ENCODE measurements at places on chromosomes 4 and X.
A peak's percentile ranks its signal among the peaks of the same experiment; 100 is the strongest.

DNA sequence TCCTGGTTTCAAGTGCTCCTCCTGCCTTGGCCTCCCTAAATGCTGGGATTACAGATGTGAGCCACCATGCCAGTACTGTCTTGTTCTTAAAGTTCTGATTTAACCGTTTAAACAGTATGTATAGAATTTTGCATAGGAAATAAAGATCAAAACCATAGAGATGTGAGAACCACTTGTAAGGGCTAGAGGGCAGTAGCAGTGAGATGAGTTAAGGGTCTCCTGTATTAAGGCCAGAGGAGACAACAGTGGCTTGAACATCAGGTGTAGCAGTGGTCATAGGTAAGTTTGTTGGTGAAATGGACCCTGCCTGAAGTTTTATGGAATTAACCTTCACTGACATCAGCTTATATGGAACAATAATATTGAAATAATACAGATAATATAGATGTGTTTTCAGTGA lies 155.7 kb downstream of the SLC4A4 start:
- no peak for DNase-seq

GRCh38 chrX:44162964-44163475 lies 180.5 kb downstream of the EFHC2 start:
- no peak for DNase-seq

DNA sequence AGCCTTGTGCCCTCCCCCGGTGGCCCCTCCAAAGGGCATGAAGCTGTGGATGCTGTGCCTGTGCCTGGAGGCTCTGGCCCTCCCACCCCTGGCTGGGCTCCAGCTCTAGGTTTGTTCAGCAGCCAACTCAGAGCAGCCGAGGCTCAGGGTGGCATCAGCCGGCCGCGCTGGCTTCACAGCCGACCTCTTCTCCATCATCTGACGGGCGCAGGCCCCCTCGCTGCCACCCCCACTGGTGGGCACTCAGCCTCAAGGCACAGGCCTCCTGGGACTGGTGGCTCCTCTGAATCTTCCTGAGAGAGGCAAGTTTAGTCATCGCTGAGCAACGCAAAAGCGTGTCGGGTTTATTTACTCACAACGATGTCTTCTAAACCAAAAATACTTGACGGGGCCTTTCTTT lies 46.0 kb downstream of the PCGF3 start:
- no peak for DNase-seq

DNA sequence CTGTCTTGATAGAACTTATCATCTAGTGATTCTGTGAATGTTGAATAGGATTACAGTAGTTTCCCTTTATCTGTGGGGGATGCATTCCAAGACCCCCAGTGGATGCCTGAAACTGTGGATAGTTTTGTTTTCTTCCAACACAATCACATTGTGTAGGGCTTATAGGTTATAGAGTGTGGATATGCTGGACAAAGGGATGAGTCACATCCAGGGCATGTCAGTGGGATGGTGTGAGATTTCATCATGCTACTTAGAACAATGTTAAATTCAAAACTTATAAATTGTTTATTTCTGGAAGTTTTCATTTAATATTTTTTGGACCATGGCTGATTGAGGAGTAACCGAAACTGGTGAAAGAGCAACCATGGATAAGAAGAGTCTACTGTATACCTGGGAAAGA lies 432.3 kb upstream of the ATOH1 start:
- DNase-seq: no peak

- DNase-seq: no peak
Measured at GRCh38 chr4:107299646-107300045, 263.5 kb upstream of the DKK2 start.

- no peak for DNase-seq
Measured at GRCh38 chr4:18689308-18690115, 668.0 kb upstream of the LCORL start.

- no peak for DNase-seq
Measured at GRCh38 chr4:6742507-6742906, 26.5 kb downstream of the BLOC1S4 start.

DNA sequence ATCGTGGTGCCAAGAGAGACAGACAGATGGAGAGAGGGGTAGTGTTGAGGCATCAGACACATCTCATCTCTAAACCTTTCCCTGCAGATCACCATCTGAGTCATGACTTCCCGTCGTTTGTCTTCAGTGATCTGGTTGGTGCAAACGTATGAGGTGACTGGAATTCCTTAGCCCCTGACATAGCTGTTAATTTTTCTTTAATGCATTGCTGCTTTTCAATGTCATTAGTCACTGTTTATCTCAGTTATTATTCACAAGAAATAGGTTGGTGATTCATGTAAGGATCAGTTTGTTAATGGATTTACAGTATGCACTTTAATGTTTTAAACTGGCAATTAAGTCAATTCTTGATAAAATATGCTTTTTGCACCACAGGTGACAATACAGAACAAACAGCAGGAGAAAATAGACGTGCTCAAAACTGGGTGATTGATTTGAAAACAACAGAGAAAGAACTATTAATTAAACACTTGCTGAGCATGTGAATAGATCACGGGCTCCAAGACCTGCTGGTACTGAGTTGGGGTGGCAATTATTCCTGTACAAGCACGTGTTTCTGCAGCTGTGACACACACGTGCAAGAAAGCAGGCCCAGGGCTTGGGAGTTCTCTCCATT lies 1.3 kb upstream of the TMEM154 start:
- no peak for DNase-seq

GRCh38 chrX:129115104-129115503 lies 408.2 kb downstream of the SMARCA1 start:
- no peak for DNase-seq

DNA sequence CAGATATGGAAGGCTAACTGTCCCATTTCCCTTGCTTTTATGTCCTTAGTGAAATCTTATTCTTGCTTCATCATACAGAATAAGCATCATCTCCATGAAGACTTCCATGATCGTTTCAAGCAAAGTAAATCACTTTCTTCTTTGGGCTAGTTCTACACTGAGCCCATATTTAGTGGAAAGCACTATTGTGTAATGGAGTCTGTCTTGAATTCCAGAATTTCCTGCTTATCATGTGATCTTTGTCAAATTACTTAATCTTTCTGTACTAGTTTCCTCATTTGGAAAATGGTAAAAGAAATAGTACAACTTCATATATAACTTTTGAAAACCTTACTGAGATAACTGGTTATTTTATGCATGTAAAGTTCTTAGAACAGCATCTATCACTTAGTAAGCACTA lies 7.6 kb downstream of the ANAPC10 start:
- no peak for DNase-seq

DNA sequence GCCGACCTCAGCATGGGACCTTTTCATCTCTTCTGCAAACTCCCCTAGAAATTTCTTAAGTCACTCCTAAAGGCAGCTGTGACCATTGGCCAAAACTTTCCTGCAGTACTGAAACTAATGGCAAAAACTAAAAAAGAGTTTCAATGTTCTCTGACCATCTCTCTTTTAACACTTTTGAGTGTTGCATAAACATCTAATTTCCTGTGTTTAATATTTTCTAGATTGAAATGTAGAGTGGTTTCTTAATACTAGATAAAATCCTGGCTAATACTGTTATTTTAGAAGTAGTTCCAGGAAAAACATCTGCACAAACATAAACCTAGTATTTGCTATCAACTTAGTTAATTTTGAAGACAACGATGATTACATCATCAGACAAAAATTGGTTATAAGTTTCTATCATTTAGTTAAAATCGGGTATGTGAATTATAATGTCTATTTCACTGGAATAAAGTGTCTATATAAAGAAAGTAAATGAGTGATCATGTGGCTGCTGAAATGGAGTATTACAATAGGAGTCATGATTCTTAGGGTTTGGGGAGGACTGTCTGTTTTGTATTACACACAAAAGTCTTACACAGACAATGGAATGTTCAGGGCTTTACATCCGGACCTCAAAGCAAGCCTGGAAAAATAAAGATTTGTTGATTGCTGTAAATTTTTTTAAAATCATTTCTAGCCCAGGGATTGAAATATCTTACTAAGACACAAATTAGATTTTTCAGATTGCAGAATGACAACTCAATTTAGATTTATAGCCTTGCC lies 1323.4 kb downstream of the C4orf33 start:
- no peak for DNase-seq

GRCh38 chrX:22247169-22247568 lies 25.5 kb upstream of the CBLL2 start:
- no peak for DNase-seq

GRCh38 chr4:76156635-76157034 lies 8.4 kb upstream of the NUP54 start:
- DNase-seq: no peak

GRCh38 chr4:186701273-186701672 lies 22.4 kb downstream of the FAT1 start:
- no peak for DNase-seq

- no peak for DNase-seq
Measured at GRCh38 chr4:139880841-139881240, 215.2 kb downstream of the MGST2 start.

DNA sequence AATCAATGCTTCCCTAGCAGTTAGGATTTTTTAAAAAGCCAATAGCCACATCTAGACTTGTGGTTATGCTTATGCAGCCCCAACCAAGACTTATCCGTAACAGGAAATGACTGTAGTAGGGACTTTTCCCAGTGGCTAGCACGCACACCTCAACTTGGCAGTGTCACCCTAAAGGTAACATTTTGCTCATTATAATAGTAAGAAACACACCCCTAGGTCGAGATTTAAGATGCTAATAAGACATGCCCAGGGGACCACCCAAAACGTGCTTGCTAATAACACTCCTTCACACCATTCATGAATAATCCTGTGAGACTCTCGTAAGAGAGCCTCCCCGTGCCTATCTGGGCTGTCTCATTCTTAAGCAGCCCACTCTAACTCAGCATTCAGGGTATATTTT lies 195.3 kb downstream of the CHIC1 start:
- no peak for DNase-seq

DNA sequence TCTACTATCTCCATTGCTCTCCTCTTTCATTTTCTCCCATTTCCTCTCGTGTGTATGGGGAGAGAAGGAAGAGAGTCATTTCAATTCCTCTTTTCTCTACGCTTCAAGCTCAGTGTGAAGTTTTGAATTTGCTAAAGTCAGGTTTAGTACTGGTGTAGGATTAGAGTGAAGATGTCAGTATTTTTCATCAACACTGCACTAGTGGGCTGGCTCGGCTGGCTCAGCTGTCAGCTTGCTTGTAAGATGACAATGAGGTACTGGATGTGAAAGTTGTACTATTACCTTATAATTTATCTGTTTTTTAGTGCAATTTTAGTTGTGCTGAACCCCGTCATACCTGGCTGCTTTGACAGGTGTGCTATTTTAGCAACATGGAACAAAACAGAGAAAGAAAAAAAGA lies 2.1 kb upstream of the SH2D1A start:
- DNase-seq: no peak

DNA sequence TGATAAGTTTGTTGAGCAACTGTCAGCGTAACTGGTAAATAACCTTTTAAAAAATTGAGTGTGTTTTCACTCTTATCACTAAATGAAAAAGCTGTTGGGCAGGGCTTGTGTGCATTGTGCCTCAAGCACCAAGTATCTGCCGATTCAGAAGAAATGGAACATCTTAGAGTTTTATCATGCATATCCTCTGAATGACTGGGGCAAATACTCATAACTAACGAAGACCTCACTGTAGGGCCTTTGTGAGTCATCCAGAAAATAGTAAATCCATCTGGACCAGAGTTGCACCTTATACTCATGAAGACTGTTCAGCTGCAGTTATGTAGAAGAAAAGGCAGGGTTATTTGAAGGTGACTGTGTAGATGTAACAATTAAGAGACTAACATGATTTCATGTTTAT lies 222.1 kb downstream of the CAMK2D start:
- no peak for DNase-seq

- peak; percentile 10 for DNase-seq
Measured at GRCh38 chr4:24858026-24858425, 54.8 kb downstream of the CCDC149 start.

DNA sequence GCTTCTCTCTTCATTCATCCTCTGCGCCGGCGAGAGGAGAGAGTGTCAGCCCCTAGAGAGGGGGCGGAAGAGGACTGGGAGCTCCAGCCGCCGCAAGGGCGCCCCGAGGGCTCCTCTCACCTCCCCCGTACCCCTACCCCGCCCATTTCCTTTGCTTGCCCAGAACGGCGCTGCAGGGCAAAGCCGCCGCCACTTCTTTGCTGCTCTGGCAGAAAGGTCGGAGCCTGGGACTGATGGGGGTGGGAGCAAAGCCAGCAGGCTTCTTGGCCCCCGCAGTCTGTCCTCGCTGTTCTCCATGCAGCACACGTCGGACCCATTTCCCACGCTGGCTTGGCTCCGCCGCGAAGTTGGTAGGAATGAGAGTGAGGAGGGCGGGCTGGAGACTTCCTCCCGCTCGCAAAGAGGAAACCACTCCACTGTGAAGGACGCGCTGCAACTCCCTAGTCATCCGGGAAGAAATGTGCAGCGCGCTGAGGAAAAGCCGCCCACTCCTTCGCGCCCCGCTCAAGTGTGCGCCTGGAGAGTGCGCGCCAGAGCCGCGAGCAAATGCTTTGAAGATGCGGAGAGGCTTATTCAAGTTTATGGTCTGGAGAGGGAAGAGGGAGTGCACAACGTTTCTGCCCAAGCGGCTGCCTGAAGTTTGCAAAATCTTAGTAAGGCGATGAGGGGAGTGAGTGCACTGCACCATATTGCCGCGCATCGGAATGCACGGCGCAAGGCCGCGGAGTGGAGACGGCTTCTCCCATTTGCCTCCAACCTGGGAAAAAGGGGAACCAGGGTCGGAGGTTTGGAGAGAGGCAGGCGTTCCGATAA lies 2.8 kb upstream of the PCDH7 start:
- no peak for DNase-seq

- no peak for DNase-seq
Measured at GRCh38 chrX:2823795-2824386, 4.8 kb upstream of the GYG2 start.

- no peak for DNase-seq
Measured at GRCh38 chrX:19334945-19335626, 8.6 kb upstream of the PDHA1 start.

GRCh38 chr4:168631241-168632162 lies 134.7 kb downstream of the PALLD start:
- DNase-seq: no peak

GRCh38 chr4:47531241-47531953 lies 46.3 kb downstream of the ATP10D start:
- DNase-seq: no peak

DNA sequence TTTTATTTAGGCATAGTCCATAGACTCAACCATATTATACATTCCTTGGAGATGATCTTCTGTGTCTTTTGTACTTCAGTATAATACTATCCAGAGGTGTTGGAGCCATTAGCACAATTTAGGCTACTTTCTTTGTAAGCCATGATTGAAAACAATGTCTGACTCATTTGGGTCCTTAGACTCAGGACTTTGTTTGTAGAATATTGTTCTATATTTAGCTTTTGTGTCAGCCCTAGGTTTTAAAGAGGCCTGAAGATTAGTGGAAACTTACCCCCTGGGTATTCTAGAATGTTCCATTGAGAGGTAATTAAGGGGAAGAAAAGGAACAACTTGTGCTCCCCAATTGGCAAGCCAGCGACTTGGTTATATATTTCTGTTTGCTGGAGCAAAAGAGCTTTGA lies 145.2 kb upstream of the SCML1 start:
- no peak for DNase-seq

- no peak for DNase-seq
Measured at GRCh38 chr4:38040619-38041018, 80.4 kb downstream of the PTTG2 start.

All from thoracic aorta (tissue), 2 donors.